Activated T-helper 1 cell treated with anti-CD3 and anti-CD28 coated beads, Interleukin-2, amount 50 U/mL, for 16 hours (primary cell): ENCODE measurements at places on chromosomes 4 and X.

GRCh38 chr4:85548841-85549240, 73.9 kb downstream of the ARHGAP24 start:
- no peak for DNase-seq

DNA sequence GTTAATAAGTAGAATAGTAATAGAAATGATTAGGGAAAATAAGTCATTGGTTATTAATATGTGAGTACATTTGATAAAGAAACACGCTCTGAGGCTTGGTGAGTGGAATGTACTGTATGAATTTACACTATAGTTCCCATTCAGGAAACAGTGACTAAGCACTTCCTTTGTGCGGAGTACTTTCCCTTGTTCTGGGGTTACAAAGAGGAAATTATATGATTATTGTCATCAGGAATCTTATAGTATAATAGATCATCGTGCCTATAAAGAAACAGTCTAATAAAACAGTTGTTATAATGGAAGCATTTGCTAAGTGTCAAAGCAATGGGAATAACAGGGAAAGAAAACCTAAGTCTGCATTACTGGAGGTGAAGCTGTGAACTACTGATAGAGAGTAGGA, 138.0 kb downstream of the RPA4 start:
- no peak for DNase-seq

DNA sequence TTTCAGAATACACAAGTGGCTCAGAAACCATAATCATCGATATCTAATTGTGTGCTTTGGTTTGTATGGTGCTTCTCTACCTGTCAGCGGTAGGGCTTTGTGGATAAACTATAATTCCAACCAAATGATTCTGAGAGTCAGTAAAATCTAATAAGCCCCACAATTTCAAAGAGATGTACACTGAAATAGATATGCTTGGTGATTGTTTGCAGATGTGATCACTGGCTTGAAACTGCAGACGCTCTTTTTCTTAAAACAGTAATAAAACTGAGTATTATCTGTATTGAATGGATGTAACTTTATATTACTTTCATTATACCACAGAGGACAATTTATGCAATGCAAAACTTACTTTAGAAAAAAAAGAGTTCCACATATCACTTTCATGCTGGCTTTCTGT, 198.8 kb upstream of the ANXA10 start:
- no peak for DNase-seq

GRCh38 chr4:171266671-171267070, 546.5 kb upstream of the GALNTL6 start:
- DNase-seq: no peak

GRCh38 chr4:23921447-23921845, 31.6 kb upstream of the PPARGC1A start:
- no peak for DNase-seq

- no peak for DNase-seq
Observed at GRCh38 chr4:39528061-39528465, 824 bp upstream of the UGDH start.

GRCh38 chrX:17413228-17413627, 38.2 kb downstream of the NHS start:
- DNase-seq: no peak

DNA sequence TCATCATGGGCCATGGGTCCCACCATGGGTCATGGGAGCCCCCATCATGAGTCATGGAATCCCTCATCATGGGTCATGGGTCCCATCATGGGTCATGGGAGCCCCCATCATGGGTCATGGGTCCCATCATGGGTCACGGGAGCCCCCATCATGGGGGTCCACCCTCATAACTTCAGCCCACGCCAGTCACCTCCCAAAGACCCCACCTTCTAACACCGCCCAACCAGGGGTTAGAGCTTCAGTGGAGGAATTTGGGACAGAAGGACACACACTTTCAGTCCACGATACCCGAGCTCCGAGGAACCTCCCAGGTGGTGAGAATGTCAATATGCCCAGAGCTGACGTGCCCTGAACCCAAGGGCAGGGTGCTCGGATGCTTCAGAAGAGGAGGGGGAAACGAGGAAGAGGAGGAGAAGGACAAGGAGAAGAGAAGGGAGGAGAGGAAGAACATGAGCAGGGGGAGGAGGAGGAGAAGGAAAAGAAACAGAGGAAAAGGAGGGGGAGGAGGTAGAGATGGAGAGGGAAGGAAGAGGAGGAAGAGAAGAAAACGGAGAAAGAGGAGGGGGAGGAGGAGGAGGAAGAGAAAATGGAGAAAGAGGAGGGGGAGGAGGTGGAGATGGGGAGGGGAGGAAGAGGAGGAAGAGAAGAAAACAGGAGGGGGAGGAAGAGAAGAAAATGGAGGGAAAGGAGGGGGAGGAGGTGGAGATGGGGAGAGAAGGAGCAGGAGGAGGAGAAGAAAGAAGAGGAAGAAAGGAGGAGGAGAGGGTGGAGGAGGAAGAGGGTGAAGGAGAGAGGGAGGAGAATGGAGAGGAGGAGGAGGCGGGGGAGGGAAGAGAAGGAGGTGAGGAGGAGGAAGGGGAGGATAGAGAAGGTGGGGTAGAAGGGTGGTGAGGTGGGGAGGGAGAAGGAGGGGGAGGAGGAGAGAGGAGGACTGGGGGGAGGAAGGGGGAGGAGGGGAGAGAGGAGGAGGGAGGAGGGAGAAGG, 17.7 kb downstream of the IL3RA start:
- no peak for DNase-seq

GRCh38 chr4:76984127-76984526, 34.6 kb downstream of the SEPTIN11 start:
- no peak for DNase-seq

DNA sequence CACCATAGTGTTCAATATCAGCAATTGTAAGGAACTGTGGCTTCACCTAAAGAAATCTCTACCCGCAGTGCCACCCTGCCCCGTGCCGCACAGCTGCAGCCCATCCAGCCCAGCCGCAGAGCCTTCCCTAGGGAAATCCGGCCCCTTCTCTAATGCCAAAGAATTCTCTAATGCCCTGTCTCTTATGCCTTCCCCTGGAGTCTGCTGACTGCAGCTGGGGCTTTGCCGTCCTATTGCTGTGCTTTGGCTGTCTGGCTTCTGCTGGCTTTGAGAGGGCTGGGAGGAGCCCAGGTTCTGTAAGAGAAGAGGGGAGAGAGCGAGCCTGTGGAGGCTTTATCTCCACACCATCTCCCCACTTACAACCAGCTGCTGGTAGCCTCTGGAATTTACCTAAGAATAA, 85.9 kb upstream of the HELT start:
- DNase-seq: no peak

GRCh38 chrX:130165181-130165702, 399 bp downstream of the AIFM1 start:
- DNase-seq: no peak

DNA sequence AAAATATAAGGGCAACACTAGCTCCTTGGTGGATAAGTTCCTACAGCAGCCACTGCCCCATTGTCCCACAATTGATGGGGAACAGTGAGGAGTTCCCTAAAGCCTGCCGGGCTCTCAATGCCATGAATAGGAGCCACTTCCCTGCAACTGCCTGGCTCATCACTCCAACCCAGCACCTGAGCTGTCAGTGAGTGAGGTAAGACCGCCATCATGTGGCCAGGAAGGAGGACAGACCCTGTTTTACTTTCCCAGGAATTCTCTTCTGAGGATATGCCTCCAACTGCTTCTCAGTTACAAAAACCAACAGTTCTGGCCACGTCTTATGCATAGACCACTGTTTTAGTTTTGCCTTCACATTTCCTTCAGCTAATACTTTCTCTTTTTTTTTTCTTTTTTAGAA, 45.5 kb downstream of the SRPX start:
- no peak for DNase-seq

GRCh38 chr4:52931243-52931642, 69.1 kb downstream of the RASL11B start:
- DNase-seq: no peak

DNA sequence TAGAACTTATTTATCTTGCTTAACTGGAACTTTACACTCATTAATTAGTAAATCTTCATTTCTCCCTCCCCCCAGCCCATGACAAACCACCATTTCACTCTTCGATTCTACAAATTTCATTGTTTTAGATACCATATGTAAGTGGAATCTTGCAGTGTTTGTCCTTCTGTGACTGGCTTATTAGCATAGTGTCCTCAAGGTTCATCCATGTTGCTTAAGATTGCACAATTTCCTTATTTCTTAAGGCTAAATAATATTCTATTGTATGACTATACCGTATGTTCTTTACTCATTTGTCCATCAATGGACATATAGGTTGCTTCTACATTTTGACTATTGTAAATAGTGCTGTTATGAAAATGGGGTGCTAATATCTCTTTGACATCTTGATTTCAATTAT, 24.5 kb upstream of the RNF212 start:
- DNase-seq: no peak
